ENCODE measurements at places on chromosomes 5 and 9. TPM values are rescaled to one million over a fixed set of nuclear protein-coding genes. Genes with fewer than 3 reads are reported as not detected.
A peak's percentile ranks its signal among the peaks of the same experiment; 100 is the strongest.

- DNase-seq = peak; percentile 97
Measured at GRCh38 chr5:177403792-177404640, 3.6 kb upstream of the PFN3 start.

DNA sequence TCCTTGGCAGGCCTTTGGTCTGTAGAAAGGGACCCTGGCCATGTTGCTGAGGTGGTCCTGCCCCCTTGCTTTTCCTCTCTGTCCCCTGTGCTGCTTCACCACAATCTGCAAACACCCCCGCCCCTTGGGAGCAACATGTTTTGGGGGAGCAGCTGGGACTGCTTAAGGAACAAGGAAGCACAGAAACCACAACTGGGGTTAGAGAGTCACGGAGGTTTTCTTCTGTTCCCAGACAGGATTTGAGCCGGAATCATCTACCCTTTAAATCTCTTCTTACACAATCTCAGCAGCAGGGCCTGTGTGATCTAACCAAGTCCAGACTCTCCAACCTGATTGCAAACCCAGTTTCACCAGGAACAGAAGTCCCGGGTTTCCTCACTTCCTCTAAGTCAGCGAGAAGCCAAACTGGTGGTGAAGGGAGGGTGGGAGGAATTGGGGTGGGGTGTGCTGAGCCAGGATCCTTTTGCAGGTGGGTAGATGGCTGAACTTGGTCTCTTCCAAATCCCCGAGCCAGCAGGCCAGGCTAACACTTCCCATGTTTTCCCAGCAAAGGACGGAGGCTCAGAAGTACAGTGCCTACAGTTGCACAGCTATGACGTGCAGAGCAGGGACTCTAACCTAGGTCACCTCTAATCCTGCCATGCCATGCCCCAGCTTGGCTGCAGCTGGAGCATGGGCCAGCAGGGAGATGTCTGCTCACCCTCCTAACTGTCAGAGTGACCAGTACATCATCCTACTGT is 25.0 kb downstream of the SH3PXD2B start:
- DNase-seq = no peak

- DNase-seq = no peak
Measured at GRCh38 chr9:93181672-93182435, 2.1 kb upstream of the WNK2 start.

DNA sequence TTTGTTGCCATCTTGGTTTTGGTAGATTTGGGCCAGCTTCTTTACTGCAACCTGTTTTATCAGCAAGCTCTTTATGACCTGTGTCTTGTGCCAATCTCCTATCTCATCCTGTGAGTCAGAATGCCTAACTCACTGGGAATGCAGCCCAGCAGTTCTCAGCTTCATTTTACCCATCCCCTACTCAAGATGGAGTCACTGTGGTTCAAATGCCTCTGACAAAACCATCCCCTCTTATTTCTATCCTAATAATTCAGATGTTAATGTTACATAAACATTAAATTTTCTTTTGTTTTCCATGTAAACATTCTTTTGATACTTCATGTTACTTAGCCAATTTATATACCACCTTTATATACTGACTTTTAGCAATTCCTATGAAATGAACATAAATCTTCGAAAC is 746.3 kb downstream of the CDH18 start:
- no peak for DNase-seq

GRCh38 chr5:178240341-178240741 is 7.7 kb upstream of the PHYKPL start:
- DNase-seq = no peak

DNA sequence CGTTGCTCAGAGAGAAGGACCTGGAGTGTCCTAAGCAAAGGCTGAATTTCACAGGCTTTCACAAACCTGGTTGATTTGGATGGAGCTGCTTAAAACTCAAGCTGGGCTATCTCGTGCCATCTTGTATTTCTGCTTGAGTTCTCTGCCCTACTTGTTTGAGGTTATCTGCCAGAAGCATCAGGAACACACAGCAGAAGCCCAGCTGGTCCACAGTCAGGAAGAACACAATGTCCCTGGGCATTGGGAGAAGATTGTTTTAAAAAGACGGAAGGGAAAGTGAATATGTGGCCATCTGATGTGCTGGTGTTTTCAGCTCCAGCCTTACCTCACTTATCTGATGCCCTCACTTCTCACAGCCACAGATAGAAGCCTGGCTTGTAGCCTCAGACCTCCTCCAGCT is 32.9 kb upstream of the SLC36A1 start:
- DNase-seq = no peak

DNA sequence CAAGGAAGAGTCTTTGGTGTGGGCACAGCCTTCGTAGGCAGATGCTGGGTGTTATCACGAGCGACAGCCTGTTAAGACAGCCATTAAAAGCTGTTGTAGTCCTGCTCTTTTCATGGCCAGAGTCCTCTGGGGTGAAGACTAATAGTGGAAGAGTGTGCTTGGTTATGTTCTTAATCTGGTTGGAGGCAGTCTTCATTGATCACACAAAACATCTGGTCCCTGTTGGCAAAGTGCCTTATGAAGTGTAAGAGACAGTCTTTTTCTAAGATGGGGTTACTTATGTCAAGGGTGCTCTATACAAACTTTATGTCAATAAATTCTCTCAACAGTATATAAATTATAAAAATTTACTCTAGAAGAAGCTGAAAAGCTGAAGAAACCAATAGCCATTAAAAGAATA is 280.4 kb downstream of the CAAP1 start:
- no peak for DNase-seq

DNA sequence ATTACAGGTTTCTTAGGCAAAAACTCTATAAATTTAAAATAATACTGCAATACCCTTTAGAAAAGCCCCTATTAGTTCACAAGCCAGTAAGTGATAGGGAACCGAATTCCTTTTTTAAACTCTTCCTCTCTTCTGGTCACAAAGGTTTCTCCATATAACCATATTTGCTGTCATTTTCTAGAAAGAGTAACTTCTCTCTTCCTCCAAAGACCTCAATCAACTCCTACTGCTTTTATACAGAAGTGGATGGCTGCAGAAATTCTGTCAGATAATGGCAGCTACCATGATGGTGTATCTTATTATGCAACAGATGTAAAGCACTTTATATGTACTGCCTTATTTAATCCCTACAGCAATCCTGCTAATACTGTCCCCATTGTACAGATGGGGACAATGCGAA is 6.2 kb downstream of the TUT7 start:
- DNase-seq = no peak

GRCh38 chr5:146606893-146607292 is 90.9 kb upstream of the GPR151 start:
- DNase-seq = no peak

DNA sequence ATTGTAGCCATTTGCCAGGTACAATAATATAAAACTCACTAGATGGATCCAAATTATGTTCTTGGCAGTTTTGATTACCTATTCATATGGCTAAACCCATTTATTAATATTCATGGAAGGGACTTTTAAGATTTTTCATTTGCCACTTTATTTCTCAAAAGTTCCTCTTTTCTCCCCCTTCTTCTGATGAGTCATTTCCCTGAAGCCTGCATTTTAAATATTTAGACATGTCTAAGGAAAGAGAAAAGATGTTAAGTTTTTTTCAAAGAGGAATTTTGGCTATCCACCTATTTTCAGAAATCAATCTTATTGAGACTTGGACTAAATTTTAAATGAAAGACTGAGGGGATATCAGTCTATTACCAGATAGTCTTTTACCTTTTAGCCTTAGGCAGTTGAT is 1189.4 kb downstream of the EFNA5 start:
- DNase-seq = no peak

- no peak for DNase-seq
Measured at GRCh38 chr5:10396552-10396951, 43.1 kb downstream of the MARCHF6 start.

DNA sequence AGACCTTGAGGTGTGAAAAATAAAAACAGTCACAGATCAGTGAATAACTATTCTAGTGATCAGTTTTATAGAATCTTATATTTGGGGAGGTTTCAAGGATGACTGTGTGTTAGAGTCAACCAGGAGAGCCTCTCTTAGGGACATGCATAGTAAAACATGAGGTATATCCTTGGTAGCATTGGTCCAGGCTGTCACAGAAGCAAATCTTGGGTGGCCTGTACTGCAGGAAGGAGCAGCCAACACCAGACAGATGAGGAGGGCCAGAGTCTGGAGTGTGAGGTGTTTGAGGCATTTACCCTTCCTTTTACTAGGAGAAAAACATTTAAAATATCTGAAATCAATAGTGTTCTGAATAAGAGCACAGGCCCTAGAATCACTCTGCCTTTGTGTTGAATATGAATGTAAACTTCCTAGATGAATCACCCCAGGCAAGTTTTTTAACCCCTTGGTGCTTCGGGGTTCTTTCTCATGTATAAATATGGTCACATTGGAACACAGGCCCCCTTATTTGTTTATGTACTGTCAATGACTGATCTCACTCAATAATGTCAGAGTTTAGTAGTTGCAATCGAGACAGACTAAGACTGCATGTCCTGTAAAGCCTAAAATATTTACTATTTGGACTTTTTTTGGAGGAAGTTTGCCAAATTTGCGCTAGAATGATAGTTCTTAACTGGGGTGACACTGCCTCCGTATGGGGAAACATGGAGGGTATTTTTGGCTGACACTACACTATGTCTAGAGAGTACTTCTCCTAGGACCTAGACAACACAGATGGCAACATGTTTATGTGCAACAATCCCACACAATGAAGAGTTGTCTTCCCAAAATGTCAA is 416.5 kb upstream of the POU5F2 start:
- no peak for DNase-seq

The FRMPD1 gene
- 0.19 TPM for total RNA-seq

The ERCC6L2 gene
- total RNA-seq = 38.0 TPM

The TCF7 gene
- 3.9 TPM for total RNA-seq

The ANXA2R gene
- 2.0 TPM for total RNA-seq

Data from mesenteric fat pad (tissue), 1 donor.